ENCODE measurements at places on chromosomes 6 and 20.

GRCh38 chr6:160774399-160774798 lies 72.4 kb downstream of the PLG start:
- no peak for DNase-seq

DNA sequence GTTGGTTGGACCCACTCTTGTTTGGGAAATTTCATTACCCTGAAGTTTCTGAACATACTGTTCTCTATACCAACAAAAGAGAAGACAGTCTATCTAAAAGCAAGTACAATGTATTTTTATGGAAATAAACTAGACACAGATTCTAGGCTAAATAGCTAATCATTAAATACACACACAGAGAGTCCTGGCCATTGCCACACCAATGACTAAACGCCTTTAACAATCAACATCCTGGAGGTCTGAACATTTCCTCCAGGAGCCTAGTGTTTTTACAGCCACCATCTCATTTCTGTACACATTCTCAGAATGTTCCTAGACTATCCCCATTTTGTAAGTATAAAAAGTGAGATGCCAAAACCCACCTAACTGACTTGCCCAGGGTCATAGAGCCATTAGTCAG lies 141.6 kb upstream of the RREB1 start:
- no peak for DNase-seq

- DNase-seq, result no peak
Observed at GRCh38 chr6:144265390-144265789, 19.7 kb upstream of the UTRN start.

GRCh38 chr6:75418233-75418632 lies 75.4 kb downstream of the FILIP1 start:
- DNase-seq, result no peak

- DNase-seq, result no peak
Observed at GRCh38 chr6:32085759-32086459, 23.2 kb downstream of the TNXB start.

DNA sequence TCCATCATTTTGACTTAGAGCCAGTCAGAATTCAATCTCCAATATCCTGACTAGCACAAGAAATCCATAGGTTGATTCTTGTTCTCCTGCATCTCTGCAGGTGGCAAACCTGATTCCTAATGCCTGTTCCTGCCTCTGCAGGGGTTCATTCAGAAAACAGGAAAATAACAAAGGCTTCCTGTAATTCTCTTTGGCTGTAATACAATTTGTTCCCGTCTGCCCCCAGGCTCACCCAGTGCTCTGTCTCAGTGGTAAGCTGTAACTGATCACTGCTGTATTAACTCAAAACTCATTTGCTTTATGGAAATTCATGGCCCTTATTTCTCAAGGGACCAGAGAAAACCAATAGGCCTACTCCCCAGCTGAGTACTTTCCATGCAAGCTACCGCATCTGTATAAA lies 88.6 kb downstream of the OPRM1 start:
- DNase-seq, result no peak

DNA sequence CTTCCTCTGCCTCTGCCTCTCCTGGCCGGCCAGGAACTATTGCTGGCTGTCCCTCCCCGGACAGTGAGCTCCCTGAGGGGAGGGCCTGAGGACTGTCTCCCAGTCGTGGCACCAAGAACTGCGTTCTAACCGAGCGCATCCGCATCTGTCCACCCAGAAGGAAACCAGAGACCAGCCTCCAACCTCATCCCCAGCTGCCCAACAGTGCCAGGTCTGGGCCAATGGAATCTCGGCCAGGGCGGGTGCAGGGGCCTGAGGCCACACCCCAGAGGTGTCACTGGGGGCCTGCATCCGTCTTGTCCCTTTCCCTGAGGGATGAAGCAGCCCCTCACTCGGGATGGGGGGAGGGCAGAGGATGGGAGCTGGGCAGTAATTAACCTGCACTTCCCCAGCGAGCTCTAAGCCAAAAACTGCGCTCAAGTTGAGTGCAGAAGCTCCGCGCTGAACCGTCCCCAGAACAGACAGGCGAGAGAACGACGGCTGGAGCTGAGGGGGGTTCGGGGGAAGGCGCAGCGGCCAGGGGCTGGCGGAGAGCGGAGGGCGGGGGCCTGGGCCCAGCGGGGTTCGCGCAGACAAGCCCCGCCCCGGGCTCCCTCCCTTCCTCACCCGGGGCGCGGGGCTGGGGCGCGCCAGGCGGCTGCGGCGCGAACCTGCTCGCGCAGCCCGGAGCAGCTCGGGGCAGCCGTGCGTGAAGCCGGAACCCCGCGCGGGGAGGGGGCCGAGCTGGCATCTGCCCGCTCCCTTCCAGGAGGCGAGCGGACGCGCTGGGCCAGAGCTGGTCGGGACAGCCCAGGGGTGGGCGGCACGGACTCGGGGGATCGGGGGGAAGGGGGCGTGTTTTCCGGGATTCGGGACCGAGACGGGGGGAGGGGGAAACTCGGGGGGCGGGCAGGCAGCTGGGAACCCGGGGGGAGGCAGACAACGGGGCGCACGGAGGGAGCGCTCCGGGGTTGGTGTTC lies 1.4 kb downstream of the TFEB start:
- peak; percentile 73 for DNase-seq

GRCh38 chr6:82057846-82058554 lies 189.5 kb downstream of the IBTK start:
- DNase-seq, result peak; percentile 36

- no peak for DNase-seq
Observed at GRCh38 chr6:170446841-170447560, 106.1 kb downstream of the PSMB1 start.

DNA sequence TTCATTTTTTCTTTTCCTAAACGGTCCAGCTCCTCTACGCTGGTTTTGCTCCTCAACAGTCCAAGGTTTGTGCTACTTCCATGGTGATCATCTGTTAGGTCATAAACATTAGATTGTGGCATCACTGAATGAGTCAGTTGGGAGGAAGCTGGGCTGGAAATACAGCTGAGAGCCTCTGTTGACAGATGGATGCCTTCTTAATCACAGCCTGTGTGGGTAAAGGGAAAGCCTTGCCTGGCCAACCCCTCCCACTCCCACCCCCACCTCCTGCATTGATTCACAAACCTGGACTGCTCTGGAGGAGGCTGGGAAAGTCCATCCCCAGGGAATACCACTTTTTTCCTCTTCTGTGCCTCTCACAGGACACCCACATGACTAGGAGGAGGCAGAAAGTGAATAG lies 180.6 kb upstream of the CCN2 start:
- DNase-seq, result peak; percentile 17

DNA sequence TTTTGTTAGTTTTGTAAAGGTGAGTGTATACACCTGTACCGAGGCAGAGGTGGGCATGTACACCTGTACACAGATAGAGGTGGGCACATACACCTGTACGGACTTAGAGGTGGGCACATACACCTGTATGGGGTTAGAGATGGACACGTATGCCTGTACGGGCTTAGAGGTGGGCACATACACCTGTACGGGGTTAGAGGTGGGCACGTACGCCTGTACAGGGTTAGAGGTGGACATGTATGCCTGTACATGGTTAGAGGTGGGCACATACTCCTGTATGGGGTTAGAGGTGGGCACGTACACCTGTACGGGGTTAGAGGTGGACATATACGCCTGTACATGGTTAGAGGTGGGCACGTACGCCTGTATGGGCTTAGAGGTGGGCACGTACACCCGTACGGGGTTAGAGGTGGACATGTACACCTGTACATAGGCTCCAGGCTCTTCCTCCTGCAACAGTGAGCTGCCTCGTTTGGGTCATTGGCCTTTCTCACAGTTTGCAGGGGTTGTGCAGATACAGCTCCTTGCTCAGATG lies 63.7 kb downstream of the PHACTR3 start:
- no peak for DNase-seq

- DNase-seq, result peak; percentile 31
Observed at GRCh38 chr6:101296169-101296960, 97.1 kb upstream of the GRIK2 start.

- DNase-seq, result no peak
Observed at GRCh38 chr6:143844006-143844405, 868 bp downstream of the LTV1 start.

DNA sequence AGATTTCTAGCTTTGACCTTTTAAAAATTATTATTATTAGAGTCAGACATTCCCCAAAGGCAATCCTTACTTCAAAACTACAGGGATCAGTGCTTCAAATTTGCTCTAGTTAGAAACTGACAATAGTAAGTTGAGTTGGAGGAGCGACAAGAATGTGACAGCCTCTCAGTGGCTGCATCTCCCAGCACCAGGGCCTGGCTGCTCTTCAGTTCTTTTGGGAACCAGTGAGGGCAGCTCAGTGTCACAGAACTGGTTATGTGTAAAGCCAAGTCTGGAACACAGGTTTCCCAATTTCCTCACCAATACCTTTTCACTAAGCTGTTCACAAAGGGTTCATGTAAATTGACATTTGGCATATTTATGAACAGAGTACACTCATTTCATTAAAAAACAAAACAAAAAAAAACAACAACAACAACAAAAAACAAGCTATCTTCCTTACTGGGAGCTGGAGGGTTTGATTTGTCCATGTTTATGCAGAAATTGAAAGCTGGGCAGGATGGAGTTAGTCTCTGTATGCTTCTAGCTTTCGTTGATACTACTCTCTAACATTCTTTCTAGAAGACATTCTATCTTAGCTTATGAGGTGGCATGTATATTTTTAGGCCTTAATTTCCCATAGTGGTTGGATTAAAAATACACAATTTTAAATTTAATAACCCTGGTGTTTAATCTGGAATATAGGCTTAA lies 95.0 kb downstream of the SAMD5 start:
- DNase-seq, result no peak

DNA sequence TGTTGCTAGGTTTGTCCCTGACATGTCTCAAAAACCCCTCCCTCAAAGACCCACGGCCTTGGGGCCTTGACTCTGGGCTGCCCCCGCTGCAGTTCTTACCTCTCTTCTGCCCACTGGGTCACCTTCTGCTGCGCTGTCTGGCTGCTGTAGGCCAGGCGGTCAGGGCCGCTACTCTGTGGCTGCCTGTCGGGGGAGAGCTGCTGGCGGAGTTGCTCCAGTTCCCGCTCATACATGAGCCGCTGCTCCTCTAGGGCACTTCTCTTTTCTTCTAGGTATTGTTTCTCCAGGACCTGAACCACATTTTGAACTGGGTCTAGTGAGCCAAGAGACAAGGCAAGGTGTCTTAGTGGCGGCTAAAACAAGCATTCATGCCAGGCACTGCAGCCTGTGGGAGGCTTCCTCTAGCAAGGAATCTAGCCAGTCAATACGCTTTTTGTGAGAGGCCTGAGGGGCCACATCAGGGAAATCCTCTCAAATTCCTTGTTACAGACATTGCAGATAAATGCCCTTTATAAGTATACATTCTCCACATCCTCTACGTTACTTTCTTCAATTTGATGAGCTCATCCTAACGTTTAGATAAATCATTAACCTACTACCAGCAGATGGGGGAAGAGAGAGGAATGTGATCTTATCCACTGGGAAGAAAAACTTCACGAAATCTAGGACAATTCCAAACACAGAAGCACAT lies 110.3 kb upstream of the NUP153 start:
- DNase-seq, result peak; percentile 37

DNA sequence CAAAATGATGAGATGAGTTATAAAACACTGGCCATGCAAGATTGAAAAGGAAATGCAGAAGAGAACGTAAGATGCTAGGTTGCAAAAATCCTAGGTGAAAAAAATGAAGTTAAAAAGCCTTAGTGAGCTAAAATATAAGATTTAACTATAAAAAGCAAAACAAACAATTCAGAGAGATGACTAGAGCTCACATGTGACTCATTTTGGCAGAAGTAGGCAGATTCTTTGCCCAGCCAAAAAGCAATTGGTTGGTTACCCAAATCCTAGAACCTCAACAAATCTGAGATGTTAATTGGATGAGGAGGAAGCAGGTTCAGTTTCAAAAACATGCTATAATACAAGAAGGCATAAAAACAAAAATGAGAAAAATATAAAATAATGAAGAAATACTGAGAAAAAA lies 249.1 kb downstream of the OGFRL1 start:
- no peak for DNase-seq

DNA sequence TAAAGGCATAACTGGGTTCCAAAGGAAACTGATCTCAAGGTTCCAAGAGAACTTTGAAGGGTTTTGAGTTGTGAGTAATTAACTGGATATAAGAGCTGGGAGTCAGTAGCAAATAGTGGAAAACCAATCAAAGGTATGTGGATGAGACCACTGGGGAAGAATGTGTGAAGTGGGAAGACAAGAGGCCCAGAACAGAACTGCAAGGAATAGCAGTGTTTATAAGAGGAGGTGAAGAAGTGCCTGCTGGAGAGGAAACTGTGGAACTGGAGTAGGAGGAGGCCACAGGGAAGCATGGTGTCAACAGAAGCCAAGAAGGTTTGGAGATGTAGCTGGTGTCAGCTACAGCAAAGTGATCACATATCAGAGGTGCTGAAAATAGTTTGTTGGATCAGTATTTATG lies 18.7 kb upstream of the HDAC2 start:
- no peak for DNase-seq

DNA sequence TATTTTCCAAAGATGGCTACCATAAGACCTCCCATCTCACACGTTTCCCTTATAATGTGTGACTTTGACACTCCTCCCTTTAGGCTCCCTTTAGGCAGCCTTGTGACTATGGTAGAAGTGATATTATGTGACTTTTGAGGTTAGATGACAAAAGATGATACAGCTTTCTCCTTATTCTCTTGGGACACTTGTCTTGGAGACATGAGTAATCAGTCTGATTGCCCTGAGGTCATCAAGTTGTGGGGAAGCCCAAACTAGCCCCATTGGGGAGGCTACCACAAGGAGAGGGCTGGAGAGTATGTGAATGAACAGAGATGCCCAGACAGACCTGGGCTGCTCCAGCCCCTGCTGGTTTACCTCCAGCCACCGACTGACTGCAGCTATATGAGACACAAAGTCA lies 10.6 kb upstream of the DLK2 start:
- no peak for DNase-seq

DNA sequence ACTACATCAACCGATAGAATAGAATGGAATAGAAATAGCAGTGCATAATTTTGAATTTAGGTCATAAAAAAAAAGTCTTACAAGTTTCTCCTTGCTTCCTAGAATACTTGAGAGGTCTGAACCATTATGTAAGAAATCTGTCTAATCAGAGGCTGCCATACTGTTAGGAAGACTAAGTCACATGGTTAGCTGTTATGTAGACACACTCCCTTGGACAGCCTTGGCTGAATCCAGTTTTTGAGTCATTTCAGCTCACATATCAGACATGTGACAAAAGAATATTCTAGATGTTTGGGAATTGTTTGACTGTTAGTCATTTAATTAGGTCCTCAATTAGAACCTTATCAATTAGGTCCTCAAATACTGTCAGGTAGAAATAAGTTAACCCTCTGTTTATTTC lies 1601.4 kb downstream of the GRIK2 start:
- DNase-seq, result no peak

- DNase-seq, result no peak
Observed at GRCh38 chr6:46184114-46184513, 13.3 kb upstream of the ENPP5 start.

GRCh38 chr6:105802703-105803102 lies 283.4 kb upstream of the PRDM1 start:
- no peak for DNase-seq
